ENCODE measurements at places on chromosomes 4 and X.

DNA sequence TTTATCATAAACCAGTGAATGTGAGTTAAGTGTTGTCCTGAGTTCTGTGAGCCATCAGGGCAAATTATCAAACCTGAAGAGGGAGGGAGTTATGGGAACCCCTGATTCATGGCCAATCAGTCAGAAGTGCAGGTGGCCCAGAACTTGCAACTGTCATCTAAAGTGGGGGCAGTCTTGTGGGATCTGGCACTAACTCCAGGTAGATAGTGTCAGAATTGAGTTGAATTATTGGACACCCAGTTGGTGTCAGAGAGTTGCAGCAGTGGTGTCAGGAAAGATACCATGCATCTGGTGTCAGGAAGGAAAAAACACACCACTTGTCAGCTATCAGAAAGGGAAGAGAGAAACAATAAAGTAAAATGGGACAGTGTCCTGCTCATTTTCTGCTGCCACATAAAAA is 8.4 kb downstream of the CORIN start:
- no peak for DNase-seq

DNA sequence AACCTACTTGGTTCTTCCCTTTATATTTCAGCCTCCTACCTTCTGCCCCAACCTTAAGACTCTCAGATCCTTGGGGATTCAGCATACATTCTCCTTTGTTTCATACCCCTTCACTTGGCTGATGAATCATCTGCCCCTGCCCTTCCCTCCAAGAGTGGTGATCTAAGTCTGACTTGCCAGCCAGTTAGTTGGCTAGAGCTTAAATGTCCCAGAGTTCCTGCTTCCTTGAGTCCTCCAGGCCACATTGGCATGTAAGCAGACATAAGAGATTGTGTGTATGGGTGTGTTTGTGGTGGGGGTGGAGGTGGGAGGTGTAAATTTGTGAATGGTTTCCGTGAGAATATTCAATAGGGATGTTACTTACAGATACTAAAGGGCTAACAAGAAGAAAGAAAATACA is 3.7 kb upstream of the TEX13D start:
- DNase-seq, result peak; percentile 40

DNA sequence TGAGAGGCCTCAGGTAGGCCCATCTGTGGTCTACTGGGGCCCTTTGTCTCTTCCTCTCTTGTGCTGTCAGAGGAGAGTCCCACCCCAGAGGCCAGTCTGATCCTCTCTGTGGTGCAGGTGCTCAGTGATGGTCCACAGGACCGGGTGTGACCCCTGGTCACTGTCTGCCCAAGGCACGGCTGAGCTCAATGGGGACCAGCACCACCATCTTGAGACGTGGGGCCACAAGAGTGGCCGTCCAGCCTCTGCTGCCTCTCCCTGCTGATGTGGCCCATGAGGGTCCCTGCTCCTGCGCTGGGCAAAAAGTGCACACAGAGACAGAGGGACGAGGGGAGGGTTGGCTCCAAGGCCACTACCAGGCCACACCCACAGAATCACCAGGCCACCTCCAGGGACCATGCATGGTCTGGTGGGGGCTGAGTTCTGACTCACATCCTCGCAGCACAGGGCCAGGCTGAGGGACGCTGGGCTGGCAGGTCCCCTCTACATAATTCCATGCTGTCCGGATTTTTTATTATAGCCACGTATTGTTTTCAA is 88.3 kb downstream of the FAM53A start:
- no peak for DNase-seq

- peak; percentile 13 for DNase-seq
Measured at GRCh38 chrX:12895866-12896265, 10.6 kb upstream of the TLR8 start.

DNA sequence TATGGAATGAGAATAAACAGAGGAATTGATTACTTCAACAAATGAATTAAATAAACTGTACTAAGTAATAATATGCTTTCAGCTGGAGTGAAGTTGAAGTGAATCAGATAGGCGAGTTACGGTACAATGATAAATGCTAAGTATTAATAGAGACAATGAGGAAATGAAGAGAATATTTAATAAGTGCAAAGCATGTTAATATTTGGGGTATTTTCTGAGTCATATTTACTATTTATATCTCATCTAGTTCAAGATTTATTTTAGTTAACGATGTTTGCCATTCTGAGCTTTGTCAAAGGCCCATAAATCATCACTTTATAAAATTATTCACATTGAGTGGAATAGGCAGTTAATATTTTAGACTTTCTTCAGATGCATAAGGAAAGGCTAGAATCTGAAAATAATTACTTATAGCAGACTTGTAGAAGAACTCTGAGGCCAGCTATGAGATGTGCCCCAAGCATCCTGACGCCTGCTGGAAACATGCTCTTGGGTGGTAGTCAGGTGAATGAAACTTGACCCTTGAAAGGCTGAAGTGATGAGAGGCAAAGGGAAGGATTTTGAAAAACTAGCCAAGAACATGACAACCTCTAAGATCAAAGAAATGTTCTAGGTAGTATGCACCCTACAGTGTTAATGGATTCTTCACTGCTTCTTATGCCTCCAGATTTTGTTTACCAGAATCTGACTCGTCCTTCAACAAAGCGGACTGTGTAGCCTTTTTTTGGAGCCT is 133.8 kb upstream of the STIM2 start:
- DNase-seq, result no peak

- DNase-seq, result peak; percentile 4
Measured at GRCh38 chrX:11273544-11273943, 19.7 kb upstream of the AMELX start.

DNA sequence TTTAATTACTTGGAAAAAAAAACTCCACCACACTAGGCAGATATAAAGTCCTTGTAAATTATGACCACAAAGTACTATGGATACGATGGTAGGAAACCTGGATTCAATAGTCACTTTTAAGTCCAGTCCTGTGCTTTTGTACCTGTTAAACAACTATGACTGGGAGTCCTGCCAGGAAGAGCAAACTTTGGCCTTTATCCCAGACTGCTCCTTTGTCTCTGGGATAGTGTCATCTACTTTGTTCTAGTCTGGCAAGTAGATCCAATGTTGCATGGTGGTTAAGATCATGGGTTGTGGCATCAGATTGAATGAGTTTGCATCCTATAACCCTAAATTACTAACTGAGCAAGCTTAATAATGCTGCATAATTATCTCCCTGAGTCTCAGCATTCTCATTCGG is 175.3 kb upstream of the FGF13 start:
- no peak for DNase-seq

DNA sequence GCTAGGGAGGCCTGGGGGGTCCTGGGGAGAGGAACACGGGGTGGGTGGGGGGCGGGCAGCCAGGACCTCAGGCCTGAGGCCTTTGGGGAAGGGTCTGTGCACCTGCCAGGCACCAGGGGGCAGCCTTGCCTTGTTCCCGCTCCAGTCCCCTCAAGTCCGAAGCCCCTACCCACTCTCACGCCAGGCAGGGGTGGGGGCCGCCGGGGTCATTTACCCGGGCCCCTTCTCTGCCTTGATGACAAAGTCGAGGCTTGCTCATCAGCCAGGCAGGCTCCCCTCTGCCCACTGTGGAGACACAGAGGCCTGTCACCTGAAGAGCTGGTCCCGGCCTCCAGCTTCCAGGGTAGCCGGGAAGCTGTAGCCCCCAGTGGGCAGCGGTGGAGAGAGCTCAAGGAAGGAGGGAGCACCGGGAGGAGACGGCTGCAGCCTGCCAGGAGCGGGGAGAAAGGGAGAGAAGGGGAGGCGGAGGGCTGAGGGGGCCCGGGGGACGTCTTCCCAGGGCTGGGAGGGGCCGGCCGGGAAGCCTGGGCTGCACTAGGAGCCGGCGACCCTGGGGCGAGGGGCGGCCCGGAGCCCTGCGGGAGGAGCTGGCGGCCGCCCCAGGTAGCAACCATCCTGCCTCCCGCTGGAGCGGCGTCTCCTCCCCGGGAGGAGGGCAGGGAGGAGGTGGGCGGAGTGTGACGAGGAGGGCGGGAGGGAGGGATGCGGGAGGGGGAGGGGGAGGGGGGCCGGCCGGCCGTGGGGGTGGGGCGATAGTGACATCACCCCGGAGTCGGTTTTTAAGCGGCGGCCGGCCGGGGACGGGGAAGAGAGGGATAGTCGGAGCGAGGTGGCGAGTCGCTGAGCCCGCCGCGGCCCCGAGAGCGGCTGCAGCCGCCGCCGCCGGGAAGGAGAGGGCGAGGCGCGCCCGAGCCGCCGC is at the start of gene SLC6A8:
Gene SLC6A8, plus strand, starts transcription at position 806 of the 919 bp plus-strand sequence. CDS start 649 bp downstream, outside the sequence.
- DNase-seq, result peak; percentile 60

DNA sequence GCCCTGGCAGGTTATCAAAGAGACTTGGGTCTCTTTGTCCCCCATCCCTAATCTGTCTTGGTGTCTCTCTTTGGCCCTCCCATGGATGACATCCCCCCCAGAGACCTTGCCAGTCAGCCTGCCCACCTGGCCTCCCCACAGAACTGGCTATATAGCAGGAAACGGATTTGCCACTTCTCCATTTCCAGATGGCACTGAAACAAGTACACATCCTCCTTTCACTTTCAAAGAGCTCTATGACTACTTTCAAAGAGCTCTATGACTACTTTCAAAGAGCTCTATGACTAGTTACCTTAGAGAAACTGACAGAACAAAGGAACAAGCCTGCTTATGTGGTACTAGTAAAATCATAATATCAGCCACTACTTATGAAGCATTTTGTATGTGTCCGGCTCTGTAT is 175.3 kb downstream of the MAML3 start:
- DNase-seq, result no peak

DNA sequence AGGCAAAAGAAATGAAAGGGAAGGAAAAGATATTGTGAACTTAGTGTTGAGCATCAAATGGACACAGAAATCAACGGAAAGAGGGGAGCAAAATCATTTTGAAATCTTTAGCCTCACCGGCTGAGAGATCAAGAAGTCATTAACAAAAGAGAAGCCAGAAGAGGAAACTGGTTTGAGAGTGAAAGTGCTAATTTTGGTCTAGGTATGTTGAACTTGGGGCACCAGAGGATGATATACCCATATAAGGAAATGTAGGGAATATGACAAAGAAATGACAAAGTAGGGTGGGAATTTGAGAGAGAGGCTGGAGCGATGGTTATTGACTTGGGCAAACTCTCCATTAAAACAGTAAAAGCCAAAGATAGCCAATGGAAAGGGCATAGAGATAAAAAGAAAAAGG is 183.4 kb upstream of the ATOH1 start:
- no peak for DNase-seq

- DNase-seq, result no peak
Measured at GRCh38 chr4:48799157-48799556, 19.1 kb upstream of the FRYL start.
